ENCODE measurements at places on chromosomes 12 and 14. TPM values are rescaled to one million over a fixed set of nuclear protein-coding genes. Genes with fewer than 3 reads are reported as not detected.

- DNase-seq = no peak
Measured at GRCh38 chr12:122862110-122862634, 26.9 kb downstream of the HIP1R start.

The TAS2R9 gene
- not detected for total RNA-seq

GRCh38 chr12:121404734-121405133 lies 4.8 kb downstream of the RNF34 start:
- DNase-seq = no peak

The PIWIL1 gene
- not detected for total RNA-seq

The MYBPC1 gene
- 0.54 TPM for total RNA-seq

GRCh38 chr12:77494296-77494695 lies 336.4 kb upstream of the NAV3 start:
- no peak for DNase-seq

DNA sequence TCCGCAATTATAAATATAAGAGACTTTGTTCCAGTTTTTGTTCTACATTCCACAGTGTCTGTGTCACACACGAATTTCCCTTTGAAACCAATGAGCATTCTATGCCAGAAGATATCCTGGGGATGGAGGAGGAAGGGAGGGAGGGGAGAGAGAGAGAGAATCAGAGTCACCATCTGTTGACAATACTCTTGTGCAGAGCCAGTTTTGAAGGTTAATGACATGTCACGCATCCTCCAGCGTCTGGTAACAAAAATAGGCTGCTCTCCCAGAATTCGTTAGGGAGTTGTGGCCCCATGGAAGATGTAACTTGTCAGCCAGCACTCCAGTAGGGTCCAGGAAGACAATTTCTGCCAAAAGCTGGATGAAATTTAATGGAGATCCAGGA lies 213.5 kb upstream of the KRR1 start:
- no peak for DNase-seq

DNA sequence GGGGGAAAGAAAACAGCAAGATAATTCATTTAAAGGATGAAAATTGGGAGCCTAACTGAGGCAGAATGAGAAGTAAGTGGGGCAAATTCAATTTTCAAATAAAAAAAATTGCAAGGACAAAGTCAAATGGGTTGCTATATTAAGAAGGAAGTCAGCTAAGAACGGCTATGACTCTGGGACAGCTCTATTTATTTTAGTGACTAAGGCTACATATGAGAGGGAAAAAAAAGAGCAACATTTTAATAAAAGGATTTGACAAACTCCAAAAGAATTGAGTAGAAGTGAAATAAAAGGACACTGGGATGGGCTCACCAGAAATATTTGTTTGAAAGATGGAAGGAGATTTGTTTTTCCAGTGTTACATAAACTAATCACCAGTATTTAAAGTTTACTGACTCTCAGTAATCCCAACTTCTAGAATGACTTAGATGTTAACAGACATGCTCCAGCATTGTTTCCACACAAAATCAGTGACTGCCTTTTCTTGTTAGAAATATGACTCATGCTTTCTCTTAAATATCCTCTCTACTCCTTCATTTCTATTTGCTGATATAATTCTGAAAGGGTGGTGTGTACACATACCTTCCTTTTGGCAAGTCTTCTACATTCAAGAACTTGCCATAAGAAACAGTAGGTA lies 198.5 kb downstream of the SLC25A21 start:
- no peak for DNase-seq

GRCh38 chr14:30354439-30354838 lies 204.5 kb upstream of the G2E3 start:
- no peak for DNase-seq

DNA sequence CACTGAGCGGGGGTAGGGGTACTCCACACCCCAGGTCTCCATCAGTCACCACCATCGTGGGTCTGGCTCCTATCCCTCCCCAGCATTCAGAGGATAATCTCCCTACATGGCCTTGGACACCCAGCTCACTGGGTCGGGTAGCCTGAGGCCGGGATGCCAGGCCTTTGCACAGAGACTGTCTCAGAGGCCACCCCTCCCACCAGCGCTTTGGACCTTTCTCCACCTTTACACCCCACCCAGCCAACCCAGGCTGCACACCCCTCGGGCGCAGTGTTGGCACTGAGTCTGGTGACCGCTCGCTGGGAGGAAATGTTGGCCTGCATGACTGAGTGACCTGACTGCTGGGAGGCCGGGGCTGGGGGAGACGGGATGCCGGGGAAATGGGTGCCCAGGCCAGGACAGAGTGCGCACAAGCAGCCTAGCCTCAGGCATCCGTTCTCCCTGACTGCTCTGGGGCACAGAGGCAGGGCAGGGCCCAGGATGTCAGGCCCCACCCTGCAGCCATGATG lies 10.6 kb upstream of the LBHD2 start:
- DNase-seq = no peak

DNA sequence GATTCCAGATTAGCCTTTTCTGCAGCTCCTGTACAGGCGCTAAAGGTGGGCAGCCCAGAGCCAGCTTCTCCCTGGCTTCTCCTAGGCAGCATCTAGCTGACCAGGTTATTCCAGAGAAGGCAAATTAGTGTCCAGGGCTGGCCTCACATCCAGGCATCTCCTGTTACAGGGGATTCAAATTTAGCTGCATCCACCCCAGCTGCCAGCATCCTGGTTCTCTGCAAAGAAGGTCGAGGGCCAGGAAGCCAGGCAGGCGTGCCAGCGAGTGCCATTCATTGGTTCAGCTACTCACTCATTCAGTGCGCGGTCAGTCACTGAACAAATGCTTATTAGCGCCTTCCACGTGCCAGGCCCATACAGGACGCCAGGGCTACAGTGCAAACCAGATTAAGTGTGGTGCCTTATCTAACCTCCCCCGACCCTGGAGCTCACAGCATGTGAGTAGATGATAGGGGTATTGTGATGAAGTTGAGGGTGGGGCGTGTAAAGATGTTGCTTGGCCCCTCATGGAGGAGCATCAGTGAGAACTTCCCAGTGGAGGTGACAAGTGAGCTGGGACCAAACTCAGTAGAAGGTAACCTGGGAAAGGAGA lies 15.7 kb upstream of the FAM222A start:
- no peak for DNase-seq

DNA sequence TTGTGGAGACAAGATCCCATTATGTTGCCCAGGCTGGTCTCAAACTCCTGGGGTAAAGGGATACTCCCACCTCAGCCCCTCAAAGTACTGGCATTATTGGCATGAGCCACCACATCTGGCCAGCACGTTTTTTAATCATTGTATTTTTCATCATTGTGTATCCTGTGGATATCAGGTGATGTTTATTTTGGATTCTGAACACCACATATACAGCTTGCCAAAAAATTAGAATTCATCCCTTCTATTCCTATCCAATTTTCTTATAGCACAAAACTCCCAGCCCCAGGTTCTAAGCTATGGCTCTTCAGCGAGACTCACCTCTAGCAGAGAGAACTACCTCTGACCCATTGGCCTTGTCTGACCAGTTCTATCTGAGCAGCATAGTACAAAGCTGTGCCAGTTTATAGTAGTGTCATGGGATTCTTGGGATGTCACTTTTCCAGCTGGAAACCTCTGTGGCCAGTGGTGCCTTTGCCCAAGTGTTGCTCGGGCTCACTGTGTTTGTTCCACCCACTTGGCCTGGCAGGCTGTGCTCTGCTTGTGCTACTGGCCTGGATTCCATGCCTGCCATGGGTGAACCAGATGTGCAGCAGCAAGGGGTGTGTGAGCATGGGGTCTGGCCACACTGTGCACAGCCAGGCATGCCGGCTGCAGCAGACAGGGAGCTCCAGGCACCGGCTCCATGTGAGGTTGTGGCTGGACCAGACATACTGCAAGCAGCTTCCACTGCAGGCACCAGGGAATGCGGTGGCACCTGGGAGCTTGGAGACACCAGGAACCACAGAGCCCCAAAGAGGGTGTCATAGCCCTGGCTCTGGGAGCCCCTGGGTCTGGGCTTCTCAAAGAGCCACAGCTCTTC lies 37.2 kb downstream of the TIMELESS start:
- DNase-seq = no peak

DNA sequence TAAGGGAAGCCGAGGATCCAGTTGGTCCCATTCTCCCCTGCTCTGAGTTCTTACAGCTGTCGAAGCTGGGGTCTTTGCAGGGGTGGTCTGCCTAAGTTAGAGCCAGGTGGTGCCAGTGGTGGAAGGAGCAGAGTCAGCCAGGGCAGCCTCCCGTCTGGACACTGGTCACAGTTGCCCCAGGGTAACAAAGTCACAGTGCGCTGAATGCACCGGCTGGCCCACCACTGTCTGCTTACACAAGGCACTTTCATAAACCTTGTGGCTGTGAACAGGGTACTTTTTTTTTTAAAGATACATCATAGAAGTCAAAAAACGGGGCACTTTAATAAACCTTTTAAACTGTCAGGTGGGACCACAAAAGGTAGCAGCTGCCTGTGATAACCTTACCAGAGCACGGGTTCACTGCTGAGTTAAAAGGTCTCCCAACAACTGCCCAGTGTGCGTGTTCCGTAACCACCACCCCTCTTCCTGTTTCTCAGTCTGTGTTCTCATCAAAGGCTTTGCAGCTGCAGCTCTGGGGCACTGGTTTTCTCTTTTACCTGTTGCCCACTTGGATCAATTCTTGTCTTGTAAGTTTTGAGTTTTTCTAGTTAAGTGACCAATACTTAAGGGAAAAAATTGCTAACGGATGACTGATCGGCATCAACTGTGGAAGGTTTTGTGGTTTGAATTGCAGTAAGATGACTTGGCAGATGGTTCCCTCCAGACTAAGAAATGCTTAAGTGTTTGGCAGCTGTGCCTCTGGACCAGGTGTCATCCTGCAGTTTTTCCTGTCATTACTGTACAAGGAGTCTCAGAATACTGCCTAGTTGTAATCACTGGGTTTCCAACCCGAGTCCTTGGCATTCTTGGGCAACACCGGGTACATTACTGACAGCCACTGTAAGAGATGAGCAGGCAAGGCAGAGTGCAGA lies 55.9 kb downstream of the DYNC1H1 start:
- no peak for DNase-seq

DNA sequence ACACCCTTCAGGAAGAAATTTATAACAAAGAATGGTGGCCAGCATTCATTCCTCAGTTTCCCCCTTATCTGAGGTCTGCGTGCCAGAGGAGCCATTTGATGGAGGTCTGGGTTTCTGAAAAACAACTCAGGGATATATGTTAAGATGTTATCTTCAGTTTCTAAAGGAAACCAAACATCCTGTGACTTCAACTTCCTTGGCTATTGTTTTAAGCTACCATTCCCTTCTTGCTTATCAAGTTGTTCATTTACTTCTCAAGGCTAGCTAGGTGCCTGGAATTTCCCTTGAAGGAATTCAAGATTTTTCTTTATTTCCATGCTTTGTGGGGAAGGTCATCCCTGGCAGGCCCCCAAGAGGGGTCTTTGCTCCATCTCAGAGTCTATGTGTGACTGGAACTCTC lies 27.1 kb upstream of the OXA1L start:
- no peak for DNase-seq

DNA sequence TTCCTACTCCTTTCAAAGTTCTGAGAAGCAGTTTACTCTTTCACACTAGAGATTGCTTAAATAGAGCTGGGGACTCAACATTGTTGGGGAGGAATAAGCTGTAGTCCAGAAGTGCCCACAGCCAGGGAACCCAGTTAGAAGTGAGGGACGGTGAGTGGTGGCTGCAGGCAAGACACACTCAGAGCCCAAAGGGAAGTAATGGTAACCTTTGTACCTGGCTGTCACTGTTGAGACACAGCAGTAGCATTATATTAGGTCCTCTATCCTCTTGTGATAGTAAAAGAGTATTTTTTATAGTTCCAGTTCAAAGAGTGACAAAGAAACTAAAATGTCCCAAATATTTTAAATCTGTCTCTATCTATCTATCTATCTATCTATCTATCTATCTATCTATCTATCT lies 263.3 kb downstream of the TTC6 start:
- no peak for DNase-seq

The WDHD1 gene
- total RNA-seq = 65.4 TPM

The IAPP gene
- not detected for total RNA-seq

DNA sequence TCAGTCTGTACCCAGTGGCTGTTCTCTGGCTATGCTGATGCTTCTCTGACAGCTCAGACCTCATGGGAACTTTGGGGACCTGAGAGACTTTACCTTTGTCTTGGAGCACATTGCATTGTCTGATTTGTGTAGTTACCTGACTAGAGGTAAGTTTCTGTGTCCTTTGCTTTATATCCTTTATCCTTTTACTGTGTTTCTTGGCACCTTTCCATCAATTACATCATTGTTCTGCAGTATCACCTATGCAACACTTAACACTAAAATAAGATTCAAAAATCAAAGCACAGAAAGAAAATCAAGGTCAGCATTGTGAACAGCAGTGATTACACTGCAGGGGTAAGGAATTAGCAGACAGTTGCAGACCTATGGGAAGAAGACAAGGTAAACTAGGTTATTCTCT lies 43.8 kb downstream of the SLC35F4 start:
- no peak for DNase-seq

The KRT3 gene
- not detected for total RNA-seq

GRCh38 chr14:24416932-24417619 lies 12.4 kb downstream of the CBLN3 start:
- peak; percentile 12 for DNase-seq

The VAMP1 gene
- 13.9 TPM for total RNA-seq

DNA sequence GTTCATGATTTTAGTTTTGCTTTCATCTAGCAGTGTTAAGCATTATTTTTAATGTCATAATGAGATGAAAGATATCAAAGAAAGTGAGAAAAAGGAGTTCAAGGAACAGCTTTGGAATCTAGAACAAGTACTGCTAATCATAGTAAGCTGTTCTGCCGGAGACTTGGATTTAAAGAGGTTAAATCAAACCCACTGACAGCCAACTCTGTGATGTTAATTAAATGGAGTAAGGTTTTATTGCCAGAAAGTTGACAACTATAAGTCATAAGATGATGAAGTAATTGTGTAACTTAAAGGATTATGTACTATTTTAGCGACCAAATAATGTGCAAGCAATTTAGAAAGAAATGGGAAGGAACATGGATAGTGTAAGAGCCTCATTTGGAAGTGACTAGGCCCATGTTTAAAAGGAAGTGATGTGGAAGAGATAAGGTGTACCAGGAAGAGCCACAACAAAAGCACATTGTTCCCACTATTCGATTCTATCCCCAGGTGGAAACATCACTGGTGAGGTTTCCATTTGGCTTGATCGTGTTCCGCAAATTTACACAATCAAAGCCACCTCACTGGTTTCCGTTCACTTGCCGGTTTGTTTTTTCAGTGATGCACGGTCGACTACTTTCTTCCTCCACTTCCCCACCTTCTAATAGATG lies 388.5 kb downstream of the PAWR start:
- no peak for DNase-seq

GRCh38 chr14:38016497-38016896 lies 191.2 kb upstream of the SSTR1 start:
- DNase-seq = peak; percentile 45

- DNase-seq = no peak
Measured at GRCh38 chr12:121762269-121762668, 31.2 kb downstream of the RHOF start.

DNA sequence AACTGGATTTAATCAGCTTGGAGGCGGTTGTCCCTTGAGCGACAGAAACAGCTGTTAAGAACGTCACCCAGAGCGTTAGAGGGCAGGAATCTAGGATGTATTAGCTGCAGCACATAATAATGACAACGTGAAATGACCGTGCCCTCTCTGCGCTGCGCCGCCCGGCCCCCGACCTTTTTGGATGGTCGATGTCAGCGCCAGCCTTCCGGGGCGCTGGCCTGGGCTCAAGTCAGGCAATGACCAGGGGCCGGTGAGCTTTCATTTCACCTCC lies 427 bp upstream of the TMEM120B start:
- DNase-seq = peak; percentile 62
